Activated T-cell treated with anti-CD3 and anti-CD28 coated beads for 24 hours (primary cell): ENCODE measurements at places on chromosomes 11 and 22.

- DNase-seq, result no peak
These were observed 37.2 kb downstream of the OR2AG2 start for GRCh38 chr11:6734616-6735015.

- no peak for DNase-seq
These were observed 1.1 kb upstream of the PHLDB1 start for GRCh38 chr11:118606157-118606843.

DNA sequence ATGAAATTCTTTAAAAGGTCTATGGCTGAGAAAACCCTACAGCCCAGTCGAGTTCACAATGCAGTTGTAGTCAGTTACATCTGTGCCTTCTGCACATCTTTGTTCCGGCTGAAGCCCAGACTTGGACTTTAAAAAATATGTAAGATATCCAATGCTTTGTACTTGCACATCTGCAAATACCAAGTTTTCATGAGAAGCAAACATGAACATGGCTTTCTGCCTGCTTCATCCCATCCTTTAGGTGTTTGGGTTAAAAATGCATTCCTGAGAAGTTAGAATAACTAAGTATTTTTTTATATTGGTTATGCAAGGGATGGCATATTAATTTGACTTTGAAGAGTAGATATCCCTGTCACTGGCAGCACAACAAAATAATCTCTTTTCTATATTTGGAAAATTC, 528.4 kb downstream of the METTL15 start:
- no peak for DNase-seq

DNA sequence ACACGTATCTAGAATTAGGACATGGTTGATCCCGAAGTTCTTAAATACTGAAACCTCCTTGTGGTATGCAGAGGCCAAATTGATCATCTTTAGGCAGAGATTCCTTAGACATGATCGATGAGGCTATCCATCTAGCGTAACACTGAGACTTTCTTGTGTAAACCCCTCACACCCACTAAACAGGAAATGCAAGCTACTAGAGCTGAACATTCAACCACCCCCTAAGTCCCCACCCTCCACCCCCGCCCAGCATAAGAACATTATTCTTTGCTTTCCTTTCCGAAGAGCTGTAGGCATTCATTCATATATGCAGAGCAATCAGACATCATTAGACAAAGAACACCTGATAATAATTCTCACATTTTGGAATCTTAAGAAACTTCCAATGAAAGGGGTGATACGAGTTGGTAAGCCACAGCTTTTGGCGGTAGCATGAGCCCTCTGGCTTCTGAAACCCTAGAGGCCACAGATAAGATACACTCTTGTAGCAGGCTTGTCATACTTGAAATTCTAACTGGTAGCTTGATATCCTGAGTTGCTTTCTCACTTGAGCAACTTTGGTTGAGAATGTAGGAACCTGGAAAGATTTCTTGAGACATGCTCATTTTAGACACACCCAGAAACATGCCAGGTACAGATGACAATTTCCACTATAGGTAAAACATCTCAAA, 42.2 kb downstream of the FLI1 start:
- no peak for DNase-seq

DNA sequence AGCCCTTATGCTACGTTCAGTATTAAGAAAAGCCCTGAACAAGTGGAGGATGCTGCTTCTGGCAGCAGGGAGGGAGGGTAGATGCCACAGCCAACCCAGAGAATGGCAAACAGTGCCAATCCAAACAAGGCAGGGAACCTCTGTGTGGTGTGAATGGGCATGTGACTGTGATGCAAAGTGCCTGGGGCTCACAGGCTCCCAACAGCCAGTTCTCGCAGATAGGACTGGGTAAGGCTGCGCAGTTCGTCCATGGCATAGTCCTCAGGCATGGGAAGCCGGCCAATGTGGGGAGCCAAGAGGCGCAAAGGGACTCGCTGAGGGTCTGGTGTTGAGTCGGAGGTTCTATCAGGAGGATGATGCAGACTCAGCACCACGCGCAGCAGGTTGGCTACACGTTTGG, 4.8 kb upstream of the CHRNA10 start:
- no peak for DNase-seq

GRCh38 chr11:63821411-63821810, 8.2 kb downstream of the SPINDOC start:
- DNase-seq, result no peak
